ENCODE measurements at places on chromosomes 2 and 18.

- no peak for DNase-seq
These were observed 24.0 kb downstream of the IL1B start for GRCh38 chr2:112812318-112813267.

GRCh38 chr2:65056215-65057053 lies at the start of gene CEP68:
Gene CEP68, plus strand, starts transcription at chr2:65056416. Its CDS starts 13,029 bp downstream, at chr2:65069445.
- DNase-seq: peak; percentile 85

- no peak for DNase-seq
These were observed 88.2 kb downstream of the SLC66A3 start for GRCh38 chr2:11243512-11243911.

GRCh38 chr2:168075446-168075845 lies 171.9 kb downstream of the STK39 start:
- no peak for DNase-seq

DNA sequence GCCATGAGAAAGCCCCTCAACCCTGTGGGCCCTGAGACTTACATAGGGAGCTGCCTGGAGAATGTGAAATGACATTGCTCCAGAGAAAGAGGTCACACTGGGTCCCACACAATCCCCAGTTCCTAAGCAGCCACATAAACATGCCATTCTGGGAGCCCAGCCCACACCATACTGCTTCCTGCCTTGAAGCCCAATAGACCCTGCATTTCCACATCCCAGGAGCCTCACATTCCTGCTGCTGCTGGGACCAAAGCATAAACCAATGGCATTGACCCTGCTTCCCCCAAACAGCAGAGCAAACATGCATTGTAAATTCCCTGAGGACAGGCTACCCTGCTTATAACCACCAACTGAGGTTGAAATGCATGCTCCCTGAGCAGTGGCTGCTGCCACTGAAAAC lies 1117.6 kb upstream of the SLC39A10 start:
- no peak for DNase-seq

GRCh38 chr2:43199492-43200488 lies 26.6 kb downstream of the ZFP36L2 start:
- DNase-seq: no peak

- DNase-seq: no peak
These were observed 27.5 kb downstream of the OSBPL1A start for GRCh38 chr18:24370120-24370519.

- DNase-seq: no peak
These were observed 15.1 kb upstream of the WDR33 start for GRCh38 chr2:127826047-127826446.

GRCh38 chr2:239073270-239073669 lies 225.4 kb downstream of the TWIST2 start:
- no peak for DNase-seq

- DNase-seq: no peak
These were observed 98.7 kb downstream of the TFCP2L1 start for GRCh38 chr2:121186261-121186660.

- DNase-seq: no peak
These were observed 161.3 kb downstream of the DTNA start for GRCh38 chr18:34871435-34871834.

DNA sequence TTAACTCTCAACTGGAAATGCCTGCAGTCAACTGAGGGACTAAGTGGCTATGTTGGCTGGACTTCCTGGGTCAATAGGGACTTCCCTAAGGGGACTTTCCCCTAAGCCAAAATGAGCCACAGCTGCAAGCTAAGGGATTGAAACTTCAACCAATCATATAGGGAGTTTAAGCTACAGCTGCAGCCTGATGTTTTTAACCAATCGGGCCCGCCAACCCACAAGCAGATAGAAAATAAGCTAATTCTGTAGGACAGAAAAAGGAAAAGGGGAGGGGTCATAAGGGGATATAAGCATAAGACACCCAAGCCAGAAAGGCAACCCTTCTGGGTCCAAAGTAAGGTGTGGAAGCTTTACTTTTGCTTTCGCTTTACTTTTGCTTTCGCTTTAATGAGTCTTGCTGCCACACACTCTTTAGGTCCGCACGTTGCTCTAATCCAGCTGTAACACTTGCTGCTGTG lies 927.5 kb downstream of the ERBB4 start:
- no peak for DNase-seq

- DNase-seq: no peak
These were observed 24.2 kb downstream of the TMEM18 start for GRCh38 chr2:652881-653480.

- no peak for DNase-seq
These were observed 35.4 kb downstream of the BARD1 start for GRCh38 chr2:214774108-214774507.

- no peak for DNase-seq
These were observed 33.1 kb upstream of the REG3G start for GRCh38 chr2:78992451-78992806.

- no peak for DNase-seq
These were observed 32.6 kb downstream of the BCL2 start for GRCh38 chr18:63286926-63287325.

DNA sequence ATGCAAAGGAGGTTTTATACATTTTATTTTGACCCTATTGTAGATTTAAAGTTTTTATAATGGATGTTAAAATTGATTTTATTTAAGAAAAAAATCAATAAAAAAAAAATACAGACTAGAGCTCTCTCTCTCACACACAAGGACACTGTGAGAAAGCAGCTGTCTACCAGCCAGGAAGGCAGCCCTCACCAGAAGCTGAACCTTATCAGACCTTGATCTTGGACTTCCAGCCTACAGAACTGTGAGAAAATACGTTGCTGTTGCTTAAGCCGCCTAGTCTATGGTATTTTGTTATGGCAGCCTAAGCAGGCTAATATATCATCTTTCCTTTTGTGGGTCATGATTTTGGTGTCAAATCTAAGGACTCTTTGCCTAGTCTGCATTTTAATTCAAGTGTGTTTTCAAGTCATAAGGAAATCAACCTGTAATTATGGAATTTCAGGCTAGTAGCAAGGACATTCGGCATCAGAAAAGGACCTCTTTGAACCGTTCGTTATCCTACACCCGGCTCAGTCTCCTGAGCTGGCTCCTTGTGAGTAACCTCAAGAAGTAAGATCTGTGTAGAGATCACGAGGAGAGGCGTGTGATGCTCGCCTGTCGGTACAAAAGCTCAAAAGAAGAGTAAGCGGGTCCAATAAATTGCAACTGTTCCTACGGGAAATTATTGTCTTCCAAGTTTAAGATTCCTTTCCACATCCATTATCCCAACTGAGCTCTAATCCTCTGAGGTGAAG lies 98.2 kb downstream of the PDCL3 start:
- DNase-seq: no peak

DNA sequence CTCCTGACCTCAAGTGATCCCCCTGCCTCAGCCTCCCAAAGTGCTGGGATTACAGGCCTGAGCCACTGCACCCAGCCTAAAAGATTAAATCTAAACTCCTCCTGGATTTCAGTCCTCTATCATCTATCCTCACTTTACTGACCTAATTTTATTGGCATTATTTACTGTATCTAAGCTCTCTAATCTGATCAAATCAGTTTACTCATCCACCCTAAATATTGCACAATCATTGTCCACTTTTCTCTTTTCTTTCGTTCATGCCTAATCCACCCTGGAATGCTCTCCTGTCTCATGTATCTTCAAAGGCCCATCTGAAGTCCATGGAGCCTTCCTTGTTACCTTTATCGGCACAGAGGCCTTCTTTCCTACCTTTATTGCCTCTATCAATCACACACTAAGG lies 31.6 kb upstream of the GPR155 start:
- DNase-seq: no peak

- DNase-seq: no peak
These were observed 30.9 kb upstream of the UBE2F start for GRCh38 chr2:237935740-237936452.

DNA sequence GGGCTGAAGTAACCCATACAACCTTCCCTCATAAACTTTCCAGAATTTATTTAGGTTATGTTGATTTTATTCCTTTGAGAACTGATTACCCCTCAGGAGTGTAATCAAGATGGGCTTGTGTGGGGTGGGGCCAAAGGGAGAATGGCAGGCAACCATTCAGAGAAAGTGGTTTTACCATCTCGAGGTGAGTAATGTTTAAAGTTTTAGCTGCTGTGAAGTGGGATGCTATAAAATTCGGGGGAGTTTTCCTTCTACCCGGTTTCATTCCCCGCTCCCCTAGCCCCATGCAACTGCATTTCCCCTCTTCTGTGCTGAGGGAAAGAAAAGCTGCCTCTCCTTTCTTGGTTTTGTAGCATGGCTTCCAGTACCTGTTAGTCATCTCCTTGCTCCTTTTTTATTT lies 34.7 kb downstream of the MAP4K4 start:
- no peak for DNase-seq

GRCh38 chr2:134433469-134433868 lies 179.6 kb downstream of the MGAT5 start:
- DNase-seq: no peak

- no peak for DNase-seq
These were observed 75.4 kb downstream of the CDK15 start for GRCh38 chr2:201881741-201882140.

- no peak for DNase-seq
These were observed 1218.9 kb downstream of the DSC3 start for GRCh38 chr18:29823671-29824070.

DNA sequence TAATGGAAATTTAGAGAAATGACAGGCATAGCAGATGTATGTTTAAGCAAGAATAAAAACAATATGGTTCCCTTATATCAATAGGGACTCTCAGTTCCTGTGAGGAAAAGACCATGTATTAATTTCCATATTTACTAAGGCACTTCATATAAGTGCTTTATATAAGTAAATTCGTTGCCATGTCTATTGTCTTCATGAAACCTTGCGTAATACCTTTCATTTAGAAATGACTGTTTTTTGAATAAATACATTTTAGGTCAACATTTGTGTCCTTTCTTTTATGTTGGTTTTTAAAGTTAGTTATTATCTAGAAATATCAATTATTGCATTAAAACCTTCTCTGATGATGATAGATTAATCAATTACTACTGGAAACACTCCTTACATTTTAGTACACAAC lies 83.3 kb downstream of the KCNS3 start:
- no peak for DNase-seq

DNA sequence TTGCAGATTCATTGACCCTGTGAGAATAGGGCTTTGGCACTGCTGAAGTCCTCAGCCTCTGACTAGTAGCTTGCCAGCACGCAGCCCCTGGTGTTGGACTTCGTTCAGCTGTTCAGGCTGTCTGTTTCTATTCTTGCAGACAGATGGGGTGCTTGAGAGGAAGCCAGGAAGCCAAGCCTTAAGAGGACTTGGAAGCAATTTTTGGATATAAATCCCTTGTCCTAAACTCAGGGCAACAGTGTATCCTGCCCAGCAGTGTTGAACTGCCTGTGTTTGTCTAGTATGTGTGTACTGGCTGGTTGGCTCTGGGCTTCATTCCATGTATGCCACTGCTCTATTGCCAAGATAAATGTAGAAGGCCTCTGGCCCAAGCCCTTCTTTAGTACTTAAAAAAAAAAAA lies 108.6 kb downstream of the COMMD1 start:
- no peak for DNase-seq

DNA sequence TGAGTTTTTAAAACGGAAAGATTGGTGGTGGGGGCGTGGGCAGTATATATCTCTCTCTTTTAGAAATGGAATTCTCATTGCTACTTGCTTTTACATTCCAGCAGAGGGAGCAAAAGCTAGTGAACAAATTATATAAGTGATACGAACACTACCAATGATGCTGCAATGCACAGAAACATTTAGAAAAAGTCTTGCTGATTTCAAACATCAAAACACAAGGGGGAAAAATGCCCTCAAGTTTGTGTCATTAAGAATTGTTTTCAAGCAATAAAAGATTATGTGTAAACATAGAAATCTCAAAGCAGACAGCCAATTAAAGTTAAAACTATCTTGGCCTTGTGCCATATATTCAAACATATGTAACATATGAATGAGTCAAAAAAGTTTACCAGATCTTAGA lies 296.3 kb upstream of the KCNJ3 start:
- DNase-seq: no peak

DNA sequence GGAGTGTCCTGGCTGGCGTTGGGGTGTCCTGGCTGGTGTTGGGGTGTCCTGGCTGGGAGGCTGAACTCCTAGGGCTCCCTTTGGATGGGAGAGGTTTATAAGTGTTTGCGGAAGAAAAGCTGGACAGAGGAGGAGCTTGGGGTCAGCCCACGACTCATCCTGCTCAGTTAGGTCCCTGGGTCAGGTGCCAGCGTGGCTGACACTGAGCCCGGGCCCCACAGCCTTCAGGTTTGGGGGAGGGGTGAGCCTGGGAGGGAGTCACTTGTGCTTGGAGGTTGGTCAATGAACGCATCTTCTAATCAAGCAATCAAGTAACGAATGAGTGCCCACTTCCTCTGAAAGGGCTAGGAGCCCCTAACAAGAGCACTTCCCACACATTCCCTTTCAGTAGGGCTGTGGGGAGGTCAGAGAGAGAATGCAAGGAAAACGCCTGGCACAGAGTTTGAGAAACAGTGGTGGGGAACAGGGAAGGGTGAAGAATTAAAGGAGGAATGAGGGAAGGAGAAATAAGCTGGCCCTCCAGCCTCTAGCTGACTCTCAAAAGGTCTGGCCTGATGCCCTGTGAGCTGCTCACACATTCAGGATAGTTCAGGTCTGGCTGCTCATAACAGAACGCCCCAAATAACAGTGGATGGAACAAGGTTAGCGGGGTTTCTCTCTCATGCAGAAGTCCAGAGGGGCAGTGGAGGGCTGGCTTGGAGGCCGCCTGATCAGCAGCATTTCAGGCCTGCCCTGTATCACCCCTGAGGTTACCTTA lies 670 bp downstream of the KCNIP3 start:
- no peak for DNase-seq

Measured in activated naive CD4-positive, alpha-beta T cell (primary cell).